ENCODE measurements at places on chromosomes 13 and 19.

GRCh38 chr19:45350477-45351058 is 10.0 kb downstream of the KLC3 start:
- no peak for DNase-seq

GRCh38 chr13:50124536-50125303 is 109.5 kb downstream of the KCNRG start:
- DNase-seq: peak; percentile 91

- DNase-seq: no peak
Observed at GRCh38 chr13:114111577-114111976, 20.8 kb downstream of the RASA3 start.

DNA sequence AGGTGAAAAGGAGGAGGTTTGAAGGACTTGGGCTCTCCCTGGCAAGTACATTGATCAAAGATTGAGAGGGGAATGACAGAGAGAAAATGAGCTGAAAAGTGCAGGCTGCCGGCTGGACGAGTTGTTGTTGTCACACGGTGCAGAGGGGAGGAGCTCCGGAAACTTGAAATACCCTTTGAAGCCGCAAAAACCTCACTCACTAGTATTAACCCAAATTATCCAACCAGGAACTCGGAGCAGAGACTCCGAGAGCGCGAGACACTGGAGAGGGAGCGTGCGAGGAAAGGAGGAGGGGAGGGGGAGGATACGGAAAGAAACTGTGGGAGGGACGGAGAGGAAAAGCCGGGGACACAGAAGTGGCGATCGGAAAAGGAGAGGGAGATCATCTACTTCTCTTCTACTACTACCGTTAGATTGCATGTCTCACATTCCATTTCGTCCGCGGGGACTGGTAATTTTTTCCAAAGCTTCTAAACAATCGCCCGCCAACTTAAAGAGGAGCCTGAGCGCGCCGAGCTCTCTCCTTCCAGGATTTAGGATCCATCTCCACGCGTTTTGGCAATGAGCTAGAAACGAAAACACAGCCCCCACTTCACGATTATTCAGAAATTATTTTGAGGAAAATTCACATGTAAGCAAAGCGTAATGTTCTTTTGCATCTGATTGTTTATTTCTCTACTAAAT is at the start of gene DACH1:
TSS of gene DACH1 (minus strand) at position 74 of the 684 bp plus-strand sequence.
- DNase-seq: peak; percentile 97

- DNase-seq: no peak
Observed at GRCh38 chr13:98690348-98691022, 62.0 kb downstream of the SLC15A1 start.

- no peak for DNase-seq
Observed at GRCh38 chr19:57273014-57273413, 7.3 kb upstream of the ZNF460 start.

DNA sequence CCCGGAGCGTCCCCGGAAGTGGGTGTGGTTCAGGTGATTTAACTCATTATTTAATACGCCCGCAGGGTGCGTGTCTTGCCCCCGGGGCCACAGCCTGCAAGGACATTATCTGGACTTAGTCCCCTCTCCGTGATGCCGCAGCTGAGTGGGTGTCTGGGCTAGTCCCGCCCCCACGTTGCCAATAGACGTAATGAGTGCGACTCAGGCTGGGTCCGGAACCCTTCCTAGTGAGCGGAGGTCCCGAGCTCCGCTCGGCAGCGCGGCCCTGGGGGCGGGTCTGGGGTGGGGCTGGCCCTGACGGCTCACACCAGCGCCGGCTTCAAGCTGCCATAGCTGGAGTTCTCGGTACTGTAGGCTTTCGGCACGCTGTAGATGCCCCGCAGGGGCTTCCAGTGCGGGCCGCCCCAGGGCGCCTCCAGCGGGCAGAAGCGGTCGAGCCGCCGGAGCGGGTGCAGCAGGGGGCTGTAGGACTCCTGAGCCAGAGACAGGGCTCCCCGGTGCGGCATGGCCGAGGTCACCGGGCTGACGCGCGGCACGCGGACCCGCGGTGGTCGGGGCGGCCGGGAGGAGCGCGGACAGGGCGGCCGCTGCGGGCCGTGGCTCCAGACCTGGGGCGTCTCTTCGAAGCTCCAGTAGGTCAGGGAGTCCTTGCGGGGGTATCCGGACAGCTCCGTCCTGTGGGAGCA is 918 bp upstream of the LHB start:
- DNase-seq: peak; percentile 26

DNA sequence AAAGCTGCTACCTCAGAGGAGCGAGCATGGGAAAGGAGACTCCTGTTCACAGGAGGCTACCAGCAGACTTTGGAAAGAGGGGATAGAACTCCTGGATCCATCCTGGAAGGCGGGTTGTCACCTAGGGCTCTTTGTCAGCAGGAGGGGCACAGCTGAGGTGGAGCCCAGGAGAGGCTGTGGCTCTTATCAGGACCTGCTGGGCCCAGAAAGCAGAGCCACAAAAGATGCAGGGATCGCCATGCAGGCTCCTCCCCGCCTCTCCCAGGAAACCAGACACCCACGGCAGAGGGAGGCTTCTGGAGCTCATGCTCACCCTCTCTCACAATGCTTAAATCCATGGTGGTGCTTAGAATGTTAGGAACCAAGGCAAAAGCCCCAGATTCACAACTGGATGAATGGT is 994.2 kb downstream of the UQCRFS1 start:
- DNase-seq: no peak

DNA sequence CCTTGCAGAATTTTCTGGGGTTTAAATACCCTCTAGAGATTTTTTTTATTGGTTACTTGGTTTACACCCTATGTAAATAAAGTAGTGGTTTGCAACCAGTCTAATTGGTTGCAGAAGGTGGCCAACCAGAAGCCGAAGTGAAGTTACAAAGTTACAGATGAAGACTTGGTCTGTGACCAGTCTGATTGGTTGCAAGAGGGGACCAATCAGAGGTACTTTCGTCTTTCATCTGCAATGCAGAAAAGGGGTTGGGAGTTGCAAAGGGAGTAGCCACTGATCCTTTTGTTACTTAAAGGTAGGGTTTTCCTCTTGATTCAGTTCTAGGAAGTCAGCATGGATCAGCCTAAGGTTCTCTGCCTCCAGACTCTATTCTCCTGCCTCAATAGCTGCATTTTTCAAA is 48.8 kb upstream of the CHST8 start:
- DNase-seq: no peak

DNA sequence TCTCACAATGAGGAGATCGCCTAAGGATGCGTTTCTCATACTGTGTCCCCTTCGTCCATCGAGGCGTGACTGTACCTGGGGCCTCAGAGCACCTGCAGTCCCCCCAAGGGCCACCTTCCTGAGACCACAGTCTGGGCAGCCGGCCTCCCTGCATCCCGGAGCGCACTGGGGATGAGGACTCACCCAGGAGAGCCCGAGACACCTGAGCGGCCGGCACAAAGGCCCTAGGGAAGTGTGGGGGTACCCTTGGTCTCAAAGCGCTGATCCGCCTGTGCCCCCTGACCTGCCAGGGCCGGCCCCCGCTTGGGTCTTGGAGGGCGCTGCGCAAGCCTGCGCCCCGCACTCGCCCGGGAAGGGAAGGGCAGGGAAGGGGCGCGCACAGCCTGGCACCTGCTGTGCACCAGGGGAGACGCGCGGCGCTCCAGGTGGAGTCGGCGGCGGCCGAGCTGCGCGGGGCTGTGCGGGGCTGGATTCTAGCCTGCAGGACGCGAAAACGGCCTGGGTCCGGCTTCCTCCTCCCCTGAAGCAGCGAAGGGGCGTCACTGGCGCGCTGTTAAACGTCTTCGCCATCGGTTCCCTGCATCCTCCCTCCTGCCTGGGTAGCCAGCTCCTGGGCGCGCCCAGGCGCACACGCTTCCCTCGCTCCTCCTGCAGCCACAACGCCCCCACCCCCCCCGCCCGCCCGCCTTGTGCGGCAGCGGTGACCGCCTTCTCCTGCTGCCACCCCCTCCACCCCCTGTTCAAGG is 13.6 kb upstream of the USP29 start:
- DNase-seq: no peak
